GM13976 (cell line): ENCODE measurements at places on chromosomes 3 and 15.

DNA sequence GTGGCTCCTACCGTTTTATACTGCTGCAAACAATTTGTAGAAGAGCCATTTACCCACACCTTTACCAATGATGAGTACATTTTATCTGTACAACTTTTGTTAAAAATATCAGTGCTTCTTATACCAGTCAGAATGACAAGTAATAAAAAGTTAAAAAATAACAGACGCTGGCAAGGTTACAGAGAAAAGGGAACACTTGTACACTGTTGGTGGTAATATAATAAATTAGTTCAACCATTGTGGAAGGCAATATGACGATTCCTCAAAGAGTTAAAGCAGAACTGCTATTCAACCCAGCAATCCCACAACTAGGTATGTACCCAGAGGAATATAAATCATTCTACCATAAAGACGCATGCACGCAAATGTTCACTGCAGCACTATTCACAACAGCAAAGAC lies 51.9 kb downstream of the ARRDC4 start:
- no peak for DNase-seq

GRCh38 chr3:10459954-10460754 lies 45.2 kb downstream of the ATP2B2 start:
- DNase-seq, result peak; percentile 70

DNA sequence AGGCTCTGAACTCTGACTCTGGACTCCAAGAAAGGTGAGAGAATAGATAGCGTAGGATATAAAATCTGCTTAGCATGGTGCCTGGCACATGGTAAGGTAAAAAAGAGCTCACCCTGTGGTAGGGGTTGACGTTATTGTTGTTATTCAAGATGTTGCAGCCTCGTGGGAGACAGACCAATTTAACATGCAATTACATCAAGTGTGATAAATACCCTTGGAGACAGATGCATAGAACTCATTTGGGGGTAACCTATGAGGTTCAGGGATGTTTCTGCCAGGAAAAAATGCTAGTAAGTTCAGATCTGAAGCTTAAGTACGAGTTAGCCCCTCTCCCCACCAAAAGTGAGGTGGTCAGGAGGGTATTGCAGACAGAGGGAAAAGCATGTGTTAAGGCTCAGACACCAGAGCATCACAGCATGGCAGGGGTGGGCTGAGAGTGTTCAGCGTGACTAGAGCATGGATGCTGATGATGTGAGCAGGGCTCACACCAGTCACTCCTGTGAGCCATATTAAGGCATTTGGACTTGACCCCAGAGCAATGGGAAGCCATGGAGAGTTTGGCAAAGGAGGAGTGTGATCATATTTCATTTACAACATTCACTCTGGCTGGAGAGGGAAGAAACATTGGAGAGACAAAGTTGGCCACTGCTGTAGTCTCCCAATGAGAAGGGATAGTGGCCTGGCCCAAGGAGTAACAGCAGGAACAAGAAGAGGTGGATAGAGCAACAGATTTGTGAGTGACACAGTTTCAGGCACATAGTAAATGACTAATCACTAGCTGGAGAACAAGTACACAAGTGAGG lies 181.0 kb downstream of the UACA start:
- no peak for DNase-seq

DNA sequence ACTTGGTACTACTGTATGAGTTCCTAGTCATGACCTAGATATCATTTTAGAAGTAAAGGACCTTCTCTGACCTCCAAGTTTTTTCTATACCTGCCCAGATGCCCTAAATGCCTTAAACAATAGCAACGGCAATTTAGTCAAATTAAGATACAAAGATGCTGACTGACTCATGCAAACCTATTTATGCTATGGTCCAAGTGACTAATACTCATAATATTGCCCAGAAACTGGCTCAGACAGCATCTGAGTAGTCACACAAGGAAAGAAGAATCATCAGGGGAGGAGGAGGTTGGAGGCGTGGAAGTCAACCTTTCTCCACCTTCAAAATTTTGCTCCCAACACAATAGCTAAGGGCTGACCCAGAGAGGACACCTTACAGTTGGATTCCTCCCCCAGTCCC lies 6.8 kb downstream of the FYCO1 start:
- DNase-seq, result no peak

- DNase-seq, result no peak
Observed at GRCh38 chr3:149450281-149450680, 24.2 kb upstream of the TM4SF4 start.

- DNase-seq, result no peak
Observed at GRCh38 chr3:19216669-19217337, 68.5 kb downstream of the KCNH8 start.

- DNase-seq, result no peak
Observed at GRCh38 chr3:88984256-88984655, 123.2 kb upstream of the EPHA3 start.

DNA sequence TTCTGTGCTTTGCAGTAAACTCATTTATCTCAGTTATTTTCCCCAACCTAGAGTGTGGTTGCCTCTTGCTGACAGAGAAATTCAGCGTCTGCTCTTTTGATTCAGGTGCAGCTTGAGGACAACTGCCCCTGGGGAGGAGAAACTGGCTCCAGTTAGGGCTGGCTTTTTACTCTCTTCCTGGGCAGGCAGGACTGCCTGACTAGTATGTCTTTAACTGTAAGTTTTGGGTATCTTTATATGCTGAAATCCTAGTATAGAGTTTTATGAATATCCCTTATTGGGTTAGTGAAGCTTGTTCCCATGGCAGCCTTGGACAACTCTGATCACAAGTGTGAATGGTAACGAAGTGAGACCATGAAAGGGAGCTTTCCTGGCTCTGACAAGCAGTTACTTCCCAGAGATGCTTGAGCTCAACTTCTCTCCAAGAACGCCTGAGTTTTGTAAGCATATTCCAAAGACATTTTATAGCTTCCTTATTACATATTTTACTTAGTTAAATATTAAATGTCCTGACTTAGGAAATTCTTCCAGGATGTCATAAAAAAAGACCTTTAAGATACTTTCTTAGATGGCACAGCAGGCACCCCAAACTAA lies 27.1 kb downstream of the CCNB2 start:
- no peak for DNase-seq

- DNase-seq, result no peak
Observed at GRCh38 chr3:63095-63765, 133.3 kb upstream of the CHL1 start.

DNA sequence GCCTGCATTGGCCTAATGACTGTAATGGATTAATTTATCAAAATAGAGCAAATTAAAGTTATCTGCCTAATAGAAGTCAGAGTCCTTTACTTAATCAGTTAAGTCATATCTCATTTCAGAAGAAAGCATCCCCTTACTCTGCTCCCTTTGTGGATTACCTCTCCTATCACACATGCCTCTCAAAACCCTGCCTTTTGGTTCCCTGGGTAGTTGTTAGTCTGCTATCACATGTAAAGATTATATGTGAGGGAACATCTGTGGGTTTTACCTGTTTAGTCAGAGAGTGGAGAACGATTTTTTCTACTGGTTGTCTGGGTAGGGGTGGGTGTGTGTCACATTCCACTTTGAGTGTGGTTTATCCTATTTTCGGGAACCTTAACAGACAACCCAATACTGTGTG lies 16.4 kb downstream of the UBE2E2 start:
- DNase-seq, result no peak

DNA sequence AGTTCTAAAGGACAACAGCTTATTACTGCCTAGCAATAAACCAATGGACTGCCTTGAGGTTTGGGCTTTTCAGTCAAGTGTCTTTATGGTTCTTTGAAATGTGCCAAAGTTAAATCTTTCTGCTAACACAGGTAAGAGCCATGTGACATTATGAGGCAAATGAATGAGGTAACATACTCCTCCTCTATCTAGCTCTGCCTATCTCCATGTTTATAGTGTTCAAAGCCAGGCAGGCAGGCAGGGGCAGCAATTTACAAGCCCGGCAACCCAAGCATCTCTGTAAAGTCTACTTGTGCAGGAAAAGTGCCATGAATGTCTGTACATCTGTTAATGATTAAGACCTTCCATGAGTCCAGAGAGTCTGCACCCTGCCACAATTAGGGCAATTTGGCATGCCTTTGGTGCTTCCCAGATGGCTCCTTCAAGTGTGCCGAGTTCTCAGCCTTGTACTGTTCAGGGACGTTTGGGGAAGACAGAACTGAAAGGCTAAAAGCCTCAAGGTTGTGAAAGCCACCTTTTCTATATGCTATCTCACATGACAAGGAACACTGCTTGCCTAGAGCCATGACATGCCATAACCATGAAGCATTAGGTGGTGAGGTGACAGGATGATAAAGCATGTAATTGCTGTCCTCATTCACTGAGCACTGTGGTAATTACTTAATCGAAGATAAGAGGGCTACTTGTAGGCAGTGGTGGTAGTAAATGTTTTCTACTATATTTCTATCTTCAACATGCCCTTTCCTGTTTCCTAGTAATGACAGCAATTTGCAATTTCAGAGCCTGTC lies 41.4 kb upstream of the EIF1B start:
- DNase-seq, result no peak

DNA sequence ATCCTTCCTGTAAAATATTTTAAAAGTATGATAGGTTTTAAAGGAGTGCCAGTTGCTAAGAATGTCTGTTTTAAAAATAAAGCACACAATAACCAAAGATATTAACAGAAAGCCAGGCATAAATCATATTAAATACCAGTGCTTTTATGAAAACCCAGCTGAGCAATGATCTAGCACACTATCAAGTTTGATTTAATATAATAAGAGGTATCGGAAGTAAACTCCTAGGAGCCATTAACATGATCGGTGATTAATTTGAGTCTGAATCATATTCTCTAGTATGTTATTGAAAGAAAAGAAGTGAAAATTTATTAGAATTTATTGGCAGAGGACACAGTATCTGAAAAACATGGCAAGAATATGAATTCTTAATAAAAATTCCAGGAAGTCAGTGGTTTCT lies 91.7 kb downstream of the SPATA16 start:
- DNase-seq, result no peak

- no peak for DNase-seq
Observed at GRCh38 chr15:64611085-64611725, 150.8 kb downstream of the ZNF609 start.

DNA sequence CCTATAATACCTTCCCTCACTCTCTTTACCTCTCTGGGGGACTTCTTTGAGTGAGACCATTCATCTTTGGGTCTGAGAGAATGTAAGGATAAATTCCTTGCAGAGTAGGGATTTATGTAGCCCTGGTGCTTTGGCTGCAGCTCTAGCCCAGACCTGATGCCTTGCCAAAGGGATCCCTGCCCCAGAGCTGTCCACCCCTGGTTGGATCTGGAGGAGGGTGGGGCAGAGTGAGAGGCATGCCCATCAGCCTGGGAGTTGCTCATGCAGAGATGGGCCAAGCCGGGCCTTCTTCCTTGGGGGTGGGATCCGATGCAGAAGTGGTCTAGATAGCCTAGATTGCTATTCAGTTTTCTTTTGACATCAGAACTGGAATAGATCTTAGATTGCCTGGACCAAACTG lies 31.5 kb downstream of the RTP1 start:
- no peak for DNase-seq

GRCh38 chr3:194212845-194213331 lies 76.9 kb downstream of the HES1 start:
- no peak for DNase-seq

DNA sequence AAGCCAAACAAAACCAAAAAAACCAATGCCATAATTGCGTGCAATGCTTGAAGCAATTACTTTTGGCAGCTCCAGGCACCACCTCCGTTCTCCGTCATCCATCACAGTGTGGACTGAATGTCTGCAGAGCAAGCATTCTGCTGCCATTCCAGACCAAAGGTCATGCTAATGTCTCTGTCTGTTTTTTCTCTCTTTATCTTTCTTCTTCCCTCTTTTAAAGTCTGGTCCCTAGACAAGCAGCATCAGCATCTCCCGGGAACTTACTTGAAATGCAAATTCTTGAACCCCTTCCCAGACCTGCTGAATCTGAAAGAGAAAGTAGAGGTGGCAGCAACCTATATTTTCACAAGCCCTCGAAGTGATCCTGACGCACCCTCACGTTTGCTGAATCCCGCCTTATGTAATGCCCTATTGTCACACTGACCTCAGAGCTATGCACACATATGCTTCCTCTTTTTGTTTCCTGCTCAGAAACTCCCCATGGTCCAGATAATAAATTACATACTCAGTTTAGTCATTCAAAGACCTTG lies 297.3 kb upstream of the PROK2 start:
- peak; percentile 66 for DNase-seq

DNA sequence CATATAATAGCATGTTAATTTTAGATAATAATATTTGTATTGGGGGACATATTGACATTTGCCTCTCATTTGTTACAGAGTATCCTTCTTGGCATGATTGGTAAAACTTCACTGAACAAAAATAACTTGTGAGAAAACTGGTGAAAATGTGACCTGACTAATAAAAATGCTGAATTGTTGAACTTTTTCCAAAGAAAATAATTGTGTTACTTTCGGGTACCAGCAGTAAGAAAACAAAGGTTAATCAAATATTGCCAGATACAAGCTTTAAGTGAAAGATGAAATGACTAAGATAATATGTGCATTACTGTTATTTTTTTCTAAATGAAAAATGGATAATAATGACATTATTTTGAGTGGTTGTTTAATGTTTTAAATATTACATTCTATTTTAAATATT lies 15.2 kb downstream of the SLC12A1 start:
- DNase-seq, result no peak

- no peak for DNase-seq
Observed at GRCh38 chr3:112035241-112035640, 705 bp downstream of the TMPRSS7 start.

DNA sequence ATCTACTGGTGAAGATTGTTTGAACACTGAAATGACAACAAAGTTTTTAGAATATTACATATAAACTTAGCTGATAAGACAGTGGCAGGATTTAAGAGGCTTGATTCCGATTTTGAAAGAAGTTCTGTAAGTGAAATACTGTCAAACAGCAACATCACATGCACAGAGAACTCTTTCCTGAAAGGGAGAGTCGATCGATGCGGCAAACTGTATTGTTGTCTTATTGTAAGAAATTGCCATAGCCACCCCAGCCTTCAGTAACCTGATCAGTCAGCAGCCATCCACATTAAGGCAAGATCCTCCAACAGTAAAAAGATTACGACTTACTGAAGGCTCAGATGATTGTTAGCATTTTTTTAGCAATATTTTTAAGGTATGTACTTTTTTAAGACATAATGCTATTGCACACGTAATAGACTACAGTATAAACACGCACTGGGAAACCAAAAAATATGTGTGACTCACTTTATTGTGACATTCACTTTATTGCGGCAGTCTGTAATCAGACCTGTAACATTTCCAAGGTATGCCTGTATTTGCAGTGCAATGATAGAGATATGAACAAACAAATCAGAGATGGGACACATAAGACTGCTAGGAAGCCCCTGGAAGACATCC lies 225.6 kb upstream of the UBE2E1 start:
- DNase-seq, result no peak

GRCh38 chr3:28915741-28916500 lies 364.9 kb upstream of the RBMS3 start:
- no peak for DNase-seq
